Caco-2 (cell line): ENCODE measurements at places on chromosomes 13 and 19. TPM values are rescaled to one million over a fixed set of nuclear protein-coding genes. Genes with fewer than 3 reads are reported as not detected.
A peak's percentile ranks its signal among the peaks of the same experiment; 100 is the strongest.

GRCh38 chr19:17473041-17473440 is 2.7 kb downstream of the SLC27A1 start:
- no peaks in the 10 kb centered on the region for H3K27me3 ChIP-seq
- H3K4me1 ChIP-seq, result peaks cover 4% of the 10 kb centered on the region; the same call in 1 of the 2 replicates
- DNase-seq, result no peak
- no peak overlapping the region for H3K27ac ChIP-seq
- H3K4me3 ChIP-seq, result no peak overlapping the region
- no peaks in the 10 kb centered on the region for H3K36me3 ChIP-seq

- DNase-seq, result no peak
- H3K4me3 ChIP-seq, result no peak overlapping the region
- H3K36me3 ChIP-seq, result no peaks in the 10 kb centered on the region
- no peak overlapping the region for H3K27ac ChIP-seq
- H3K4me1 ChIP-seq, result no peaks in the 10 kb centered on the region
- no peaks in the 10 kb centered on the region for H3K27me3 ChIP-seq
Measured at GRCh38 chr19:51327066-51328001, 14.6 kb downstream of the VSIG10L start.

Gene ADGRE3
- total RNA-seq, result not detected in 2 replicates

DNA sequence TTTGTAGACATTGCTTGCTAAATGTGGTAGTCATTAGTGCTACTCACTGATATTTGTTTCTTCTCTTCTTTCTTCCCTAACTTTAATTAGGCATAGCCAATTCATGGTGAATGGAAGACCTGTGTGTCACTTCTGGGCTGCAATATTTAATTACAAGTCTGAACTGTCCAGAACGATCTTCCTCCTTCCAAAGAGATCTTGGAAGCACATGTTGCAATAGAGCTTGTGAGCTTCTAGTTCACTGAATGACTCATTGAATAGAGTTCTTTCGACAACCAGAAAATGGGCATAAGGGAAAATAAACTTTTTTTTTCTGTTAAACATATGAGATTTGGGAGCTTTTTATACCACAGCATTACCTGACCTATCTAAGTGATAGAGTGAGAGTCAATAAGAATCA is 1264.6 kb downstream of the PCDH9 start:
- no peaks in the 10 kb centered on the region for H3K36me3 ChIP-seq
- H3K4me1 ChIP-seq, result no peaks in the 10 kb centered on the region
- no peaks in the 10 kb centered on the region for H3K27me3 ChIP-seq
- no peak overlapping the region for H3K27ac ChIP-seq
- no peak overlapping the region for H3K4me3 ChIP-seq

DNA sequence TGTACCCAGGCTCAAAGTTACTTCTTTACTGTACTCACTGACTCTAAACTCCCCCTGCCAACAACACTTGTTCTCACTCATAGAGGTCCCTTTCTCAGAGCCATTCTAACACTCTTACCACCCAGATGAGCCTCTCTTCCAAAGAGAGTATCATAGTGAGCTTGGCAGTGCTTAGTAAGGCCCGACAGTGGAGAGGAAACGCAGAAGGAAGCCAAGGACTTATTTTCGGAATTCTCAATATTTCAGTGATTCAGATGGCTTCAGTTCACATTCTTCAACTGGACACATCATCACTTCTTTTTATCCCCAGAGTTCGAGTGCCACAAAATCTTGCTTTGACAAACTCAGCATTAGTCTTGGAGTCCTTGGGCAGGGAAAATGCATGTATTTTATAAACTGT is 285.9 kb downstream of the DNAJC15 start:
- H3K27ac ChIP-seq, result no peak overlapping the region
- DNase-seq, result no peak
- no peak overlapping the region for H3K4me3 ChIP-seq
- H3K27me3 ChIP-seq, result no peaks in the 10 kb centered on the region
- no peaks in the 10 kb centered on the region for H3K36me3 ChIP-seq

- peak within 1 kb of the TSS; percentile 95 for H3K27ac ChIP-seq
- no peaks in the 10 kb centered on the region for H3K4me1 ChIP-seq
- H3K27me3 ChIP-seq, result no peaks in the 10 kb centered on the region
- peaks cover 5% of the 10 kb centered on the region for H3K36me3 ChIP-seq
Measured at GRCh38 chr19:46745521-46746280, at the start of gene FKRP. Gene FKRP, plus strand, starts transcription at chr19:46746057. Its CDS starts 9,394 bp downstream, at chr19:46755451.

DNA sequence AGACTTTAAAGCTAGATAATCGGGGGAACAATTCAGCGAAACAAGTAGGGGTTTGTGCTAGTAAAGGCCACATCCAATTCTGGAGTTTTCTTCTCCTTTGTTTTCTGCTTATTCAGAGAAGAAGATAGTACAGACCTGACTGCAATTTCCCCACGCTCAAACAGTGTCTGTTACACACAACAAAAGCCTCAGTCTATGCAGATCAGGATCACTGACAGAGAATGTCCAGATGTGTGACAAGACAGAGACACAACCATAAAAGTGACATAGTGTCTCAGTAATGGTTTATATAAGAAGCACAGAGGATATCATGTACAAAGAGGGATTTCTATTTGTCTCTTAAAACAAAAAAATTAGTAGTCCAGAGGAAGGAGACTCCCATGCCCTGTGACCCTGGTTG is 70.7 kb upstream of the GTF3A start:
- no peak overlapping the region for H3K4me3 ChIP-seq
- H3K36me3 ChIP-seq, result no peaks in the 10 kb centered on the region
- no peak for DNase-seq
- no peaks in the 10 kb centered on the region; the same call in 1 of the 2 replicates for H3K27me3 ChIP-seq
- H3K27ac ChIP-seq, result peak overlapping the region; percentile 22

Gene PRR20B
- not detected in 2 replicates for total RNA-seq

DNA sequence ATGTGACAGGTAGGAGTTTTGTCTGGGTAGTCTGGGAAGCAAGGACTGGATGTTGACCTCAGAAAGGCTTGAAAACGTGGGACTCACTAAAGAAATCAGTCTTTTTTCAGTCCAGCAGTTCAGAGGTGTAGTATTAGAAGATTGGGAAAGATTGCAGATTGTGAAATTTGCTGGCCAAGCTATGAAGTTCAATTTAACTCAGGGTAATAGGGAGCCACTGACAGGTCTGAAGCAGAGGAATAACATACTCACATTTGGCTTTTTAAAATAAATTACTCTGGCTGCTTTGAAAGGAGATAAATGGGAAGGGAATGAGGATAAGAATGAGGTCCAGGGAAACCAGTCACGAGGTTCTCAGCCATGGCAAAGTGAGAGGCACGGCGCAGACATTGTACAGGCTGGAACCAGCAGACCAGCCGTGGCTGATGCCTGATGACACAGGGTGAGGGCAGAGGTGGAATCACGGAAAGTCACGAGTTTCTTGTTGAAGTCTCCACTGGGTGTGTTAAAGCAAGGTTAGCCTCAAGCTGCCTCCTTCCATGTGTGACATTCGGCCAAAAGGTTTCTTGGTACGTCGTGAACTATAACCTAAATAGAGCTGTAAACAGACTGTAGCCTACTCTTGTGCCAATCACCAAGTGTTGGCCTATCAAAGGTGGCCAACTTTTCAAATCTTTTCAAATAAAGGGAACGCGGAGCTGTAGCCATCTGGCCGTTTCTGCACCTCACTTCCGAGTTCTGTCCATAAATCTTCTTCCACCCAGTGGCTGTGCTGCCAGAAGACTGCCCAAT is 377.6 kb downstream of the IRS2 start:
- H3K27ac ChIP-seq, result no peak overlapping the region
- no peak overlapping the region for H3K4me3 ChIP-seq
- no peaks in the 10 kb centered on the region for H3K27me3 ChIP-seq
- H3K4me1 ChIP-seq, result no peaks in the 10 kb centered on the region
- H3K36me3 ChIP-seq, result no peaks in the 10 kb centered on the region

Gene RASA3
- total RNA-seq, result 0.88 and 0.95 TPM in 2 replicates

GRCh38 chr13:99434258-99434788 is 66.9 kb upstream of the TM9SF2 start:
- H3K4me1 ChIP-seq, result 0 out of 2 replicates have a peak, but pooled peaks cover 5% of the 10 kb centered on the region
- no peak overlapping the region for H3K4me3 ChIP-seq
- no peak for DNase-seq
- no peaks in the 10 kb centered on the region for H3K27me3 ChIP-seq

GRCh38 chr13:93080587-93080986 is 146.0 kb upstream of the GPC6 start:
- no peak overlapping the region for H3K27ac ChIP-seq
- no peaks in the 10 kb centered on the region for H3K27me3 ChIP-seq
- H3K4me3 ChIP-seq, result no peak overlapping the region
- no peaks in the 10 kb centered on the region for H3K36me3 ChIP-seq
- no peaks in the 10 kb centered on the region for H3K4me1 ChIP-seq
- no peak for DNase-seq

Gene PSG4
- total RNA-seq, result not detected in 2 replicates

Gene NFIX
- total RNA-seq, result 0.35 and 0.82 TPM in 2 replicates

GRCh38 chr13:94291631-94292322 is 187.7 kb downstream of the DCT start:
- no peaks in the 10 kb centered on the region for H3K27me3 ChIP-seq
- H3K4me3 ChIP-seq, result no peak overlapping the region
- no peak for DNase-seq

Gene KLC3
- total RNA-seq, result 7.1 and 10.2 TPM in 2 replicates

- H3K4me1 ChIP-seq, result peaks cover 20% of the 10 kb centered on the region
- no peak for DNase-seq
- no peaks in the 10 kb centered on the region for H3K27me3 ChIP-seq
- H3K36me3 ChIP-seq, result no peaks in the 10 kb centered on the region
Measured at GRCh38 chr19:53644061-53644816, 12.4 kb downstream of the DPRX start.

- peaks cover 1% of the 10 kb centered on the region; the same call in 1 of the 2 replicates for H3K36me3 ChIP-seq
- no peaks in the 10 kb centered on the region for H3K27me3 ChIP-seq
- peak overlapping the region; percentile 38 for H3K4me3 ChIP-seq
- H3K27ac ChIP-seq, result no peak overlapping the region
Measured at GRCh38 chr19:982567-983170, 1.5 kb upstream of the WDR18 start.

DNA sequence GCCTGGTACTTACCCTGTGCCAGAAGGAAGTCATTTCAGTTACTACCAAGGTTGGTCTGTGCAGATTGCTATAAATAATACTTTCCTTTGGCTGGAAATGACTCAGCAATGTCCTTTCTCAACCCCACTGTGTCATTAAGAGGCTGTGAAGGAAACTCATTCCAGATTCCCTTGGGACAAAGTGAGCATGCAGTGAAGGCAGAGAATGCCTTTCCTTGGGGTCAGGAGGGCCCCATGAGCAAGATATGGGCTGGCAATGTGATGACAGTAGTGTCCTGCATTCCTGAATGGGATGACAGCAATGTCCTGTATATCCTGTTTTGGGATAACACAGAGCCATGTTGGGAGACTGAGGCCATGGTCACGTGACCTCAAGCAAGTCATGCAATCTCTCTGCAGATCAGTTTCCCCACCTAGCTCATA is 213.1 kb upstream of the TMTC4 start:
- no peak overlapping the region for H3K27ac ChIP-seq
- H3K27me3 ChIP-seq, result no peaks in the 10 kb centered on the region
- H3K4me1 ChIP-seq, result no peaks in the 10 kb centered on the region
- H3K4me3 ChIP-seq, result no peak overlapping the region
- H3K36me3 ChIP-seq, result no peaks in the 10 kb centered on the region

DNA sequence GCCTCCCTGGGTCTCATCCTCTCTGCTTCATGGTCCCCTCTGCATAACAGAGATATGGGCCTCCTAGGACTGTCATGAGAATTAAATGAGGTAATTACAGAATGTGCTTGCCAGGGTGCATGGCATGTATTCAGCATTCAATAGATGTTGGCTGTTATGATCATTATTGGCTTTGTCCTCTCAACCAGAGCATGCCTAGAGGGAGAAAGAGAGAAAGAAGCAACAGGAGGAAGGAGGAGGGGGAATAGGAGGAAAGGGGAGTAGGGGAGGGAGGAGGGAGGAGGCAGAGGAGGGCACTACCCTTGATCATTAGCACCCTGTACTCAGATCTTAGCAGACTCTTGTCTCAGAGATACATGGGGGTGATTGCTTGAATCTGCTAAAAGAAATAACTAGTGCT is 41.0 kb upstream of the SIAH3 start:
- H3K27me3 ChIP-seq, result peaks cover 1% of the 10 kb centered on the region; the same call in 1 of the 2 replicates
- DNase-seq, result no peak
- no peaks in the 10 kb centered on the region for H3K36me3 ChIP-seq
- no peaks in the 10 kb centered on the region for H3K4me1 ChIP-seq
- no peak overlapping the region for H3K4me3 ChIP-seq
- no peak overlapping the region for H3K27ac ChIP-seq

DNA sequence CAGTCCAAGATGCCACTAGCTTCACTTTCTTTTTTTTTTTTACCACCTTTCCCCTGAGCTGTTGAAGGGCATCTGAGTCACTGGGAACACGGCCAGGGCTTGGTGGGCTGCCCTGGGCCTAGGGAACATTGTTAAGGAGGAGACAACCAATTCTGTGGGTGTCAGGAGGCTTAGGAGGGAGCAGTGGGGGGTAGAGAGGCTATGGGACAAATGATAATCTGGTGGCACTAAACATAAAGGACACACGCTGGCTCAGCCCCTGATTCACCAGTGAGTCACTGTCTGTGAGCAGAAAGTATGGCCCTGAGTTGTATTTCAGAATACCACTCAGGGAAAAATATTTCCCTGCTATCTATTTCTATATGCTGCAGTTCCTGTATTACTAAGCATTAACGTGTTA is 207.8 kb downstream of the DCLK1 start:
- no peak overlapping the region for H3K4me3 ChIP-seq
- H3K36me3 ChIP-seq, result no peaks in the 10 kb centered on the region
- no peaks in the 10 kb centered on the region for H3K27me3 ChIP-seq
- no peak overlapping the region for H3K27ac ChIP-seq
- no peak for DNase-seq
- no peaks in the 10 kb centered on the region for H3K4me1 ChIP-seq

DNA sequence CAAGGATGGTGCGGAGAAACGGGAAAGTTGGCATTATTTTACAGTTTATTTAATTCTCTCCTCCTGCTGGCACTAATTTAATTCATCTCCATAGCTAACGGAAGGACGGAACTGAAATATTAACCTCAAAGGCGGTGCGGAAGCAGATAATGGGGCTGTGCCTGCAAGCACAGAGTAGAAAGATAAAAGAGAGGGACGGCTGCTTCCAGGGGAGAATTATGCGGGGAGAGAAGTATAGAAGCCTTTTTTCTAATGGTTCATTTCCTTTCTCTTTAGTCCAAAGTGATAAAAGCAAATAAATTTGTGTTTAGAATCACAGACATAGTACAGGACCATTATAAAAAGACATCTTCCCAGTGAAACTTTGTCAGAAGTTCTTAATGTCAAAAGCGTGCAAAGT is 34.5 kb upstream of the UQCRFS1 start:
- DNase-seq, result no peak
- no peaks in the 10 kb centered on the region for H3K4me1 ChIP-seq
- no peak overlapping the region for H3K4me3 ChIP-seq
- no peaks in the 10 kb centered on the region for H3K27me3 ChIP-seq
- H3K36me3 ChIP-seq, result no peaks in the 10 kb centered on the region

Gene LATS2
- total RNA-seq, result 41.9 and 45.6 TPM in 2 replicates

Gene LRRC63
- total RNA-seq, result not detected in 2 replicates

GRCh38 chr19:45395821-45396617 is 8.8 kb downstream of the PPP1R13L start:
- no peak for DNase-seq
- no peaks in the 10 kb centered on the region for H3K4me1 ChIP-seq
- no peaks in the 10 kb centered on the region for H3K27me3 ChIP-seq
- no peak overlapping the region for H3K27ac ChIP-seq

Gene RNF17
- total RNA-seq, result 0.14 TPM in 2 replicates
